ENCODE measurements at places on chromosomes 16 and 17.
A peak's percentile ranks its signal among the peaks of the same experiment; 100 is the strongest.

GRCh38 chr17:82832411-82832810, 7.4 kb downstream of the ZNF750 start:
- no peak for DNase-seq

DNA sequence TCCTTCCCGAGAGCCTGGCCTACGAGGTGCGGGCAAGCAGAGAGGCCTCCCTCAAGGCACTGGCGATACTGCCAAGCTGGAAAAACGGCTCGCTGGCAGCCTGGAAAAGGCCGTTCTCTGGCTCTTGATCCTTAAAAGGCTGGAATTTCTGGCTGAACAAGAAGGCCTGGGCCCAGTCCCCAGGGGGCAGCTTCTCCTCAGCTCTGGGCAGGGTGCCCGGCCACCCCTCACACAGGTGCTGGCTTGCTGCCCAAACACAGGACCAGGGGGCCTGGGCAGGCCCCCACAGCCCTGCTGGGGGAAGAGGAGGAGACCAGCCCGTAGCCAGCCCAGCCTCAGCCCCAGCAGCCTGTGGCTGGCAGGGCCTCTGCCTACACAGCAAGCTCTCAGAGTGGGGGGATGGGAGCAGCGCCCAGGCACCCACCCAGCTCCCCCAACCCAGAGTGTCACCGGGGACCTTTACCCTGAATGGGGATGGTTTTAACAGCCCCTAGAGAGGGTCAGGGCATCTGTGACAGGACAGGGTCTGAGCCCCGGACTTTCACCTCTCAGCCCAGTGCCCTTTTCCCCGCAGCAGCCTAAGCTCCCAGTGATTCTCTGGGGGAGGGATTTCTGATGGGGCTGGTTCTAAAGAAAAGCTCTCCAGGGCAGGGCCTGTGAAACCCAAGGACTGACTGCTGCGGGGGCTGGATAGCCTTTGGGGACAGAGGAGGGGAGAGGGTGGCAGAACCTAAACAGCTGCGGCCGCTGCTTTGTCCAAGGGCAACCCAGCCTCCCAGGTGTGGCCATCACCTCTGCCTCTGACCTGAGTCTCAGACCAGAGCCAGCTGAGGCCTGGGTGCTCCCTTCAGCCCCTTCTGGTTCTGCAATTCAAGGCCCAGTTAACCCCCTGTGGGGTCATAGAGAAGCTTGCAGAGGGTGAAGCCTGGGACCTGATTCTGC, 38.6 kb upstream of the TOB1 start:
- peak; percentile 92 for DNase-seq

GRCh38 chr16:71882505-71883167, 1.3 kb downstream of the ZNF821 start:
- DNase-seq: peak; percentile 48

- DNase-seq: no peak
These were observed 24.7 kb downstream of the DNAJC7 start for GRCh38 chr17:41992576-41992975.

GRCh38 chr17:36610474-36610873, 9.1 kb downstream of the MRM1 start:
- DNase-seq: no peak

- no peak for DNase-seq
These were observed 6.4 kb downstream of the CACNA1G start for GRCh38 chr17:50566886-50567285.

GRCh38 chr16:82061861-82062525, 26.9 kb downstream of the HSD17B2 start:
- no peak for DNase-seq

DNA sequence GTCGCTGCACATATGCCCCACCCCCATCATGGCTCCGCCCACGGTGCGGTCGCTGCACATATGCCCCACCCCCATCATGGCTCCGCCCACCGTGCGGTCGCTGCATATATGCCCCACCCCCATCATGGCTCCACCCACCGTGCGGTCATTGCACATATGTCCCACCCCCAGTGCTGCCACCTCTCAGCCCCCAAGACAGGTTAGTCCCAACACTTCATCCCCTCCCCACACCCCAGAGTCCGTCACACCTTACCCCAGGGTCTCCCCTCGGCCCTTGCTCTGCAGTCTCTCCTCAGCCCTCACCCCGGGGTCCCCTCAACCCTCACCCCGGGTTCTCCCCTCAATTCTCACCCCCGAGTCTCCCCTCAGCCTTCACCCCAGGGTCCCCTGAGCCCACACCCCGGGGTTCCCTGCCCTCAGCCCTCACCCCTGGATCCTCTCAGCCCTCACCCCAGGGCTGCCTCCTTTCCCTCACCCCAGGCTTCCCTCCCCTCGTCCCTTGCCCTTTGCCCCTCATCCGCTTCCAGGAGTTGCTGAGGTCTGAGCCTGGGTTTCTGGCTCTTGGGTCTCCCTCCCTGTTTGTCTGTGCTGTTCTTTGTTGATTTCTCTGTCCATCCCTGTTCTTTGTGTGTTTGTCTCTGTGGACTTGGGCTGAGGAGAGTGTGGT, 25.6 kb downstream of the TPSG1 start:
- no peak for DNase-seq

- DNase-seq: peak; percentile 7
These were observed 18.6 kb downstream of the HSBP1 start for GRCh38 chr16:83826146-83826913.

DNA sequence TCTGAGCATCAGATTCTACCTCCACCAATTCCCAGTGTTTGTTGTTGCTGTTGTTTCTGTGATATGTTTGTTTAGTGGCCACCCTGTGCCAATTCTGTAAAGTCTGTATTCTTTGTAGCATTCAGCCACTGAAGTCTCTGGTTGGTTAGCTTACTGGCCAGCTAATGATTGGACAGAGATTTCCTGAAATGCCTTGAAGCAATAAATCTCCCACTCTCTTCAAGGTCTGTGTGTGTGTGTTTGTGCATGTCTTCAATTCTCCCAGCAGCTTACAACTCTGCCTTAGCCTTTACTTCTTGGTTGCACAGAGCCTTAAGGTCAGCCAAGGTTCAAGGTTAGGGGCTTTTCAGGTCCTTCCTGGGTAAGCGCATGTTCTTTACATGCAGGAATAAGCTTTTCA, 38.2 kb downstream of the PRPSAP2 start:
- DNase-seq: no peak

- DNase-seq: no peak
These were observed at the start of gene SEC14L1 for GRCh38 chr17:77140878-77141767. TSS of gene SEC14L1 (plus strand) at chr17:77140969. CDS start at chr17:77143597, 2,628 bp downstream.

DNA sequence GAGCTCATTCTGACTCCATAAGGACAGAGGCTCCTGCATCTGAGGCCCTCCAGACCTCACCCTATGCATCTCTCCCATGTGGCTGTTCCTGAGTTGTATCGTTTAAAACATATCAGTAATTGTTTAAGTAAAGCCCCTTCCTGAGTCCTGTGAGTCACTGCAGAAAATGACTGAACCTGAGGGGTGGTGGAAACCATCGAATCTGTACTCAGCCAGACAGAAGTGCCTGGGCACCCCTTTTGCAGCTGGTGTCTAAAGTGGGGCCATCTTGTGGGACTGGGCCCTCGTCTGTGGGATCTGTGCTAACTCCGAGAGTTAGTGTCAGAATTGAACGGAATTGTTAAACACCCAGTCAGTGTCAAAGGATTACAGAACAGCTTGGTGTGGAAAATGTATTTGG, 25.4 kb downstream of the CMTM3 start:
- no peak for DNase-seq

GRCh38 chr16:19704321-19705145, 13.5 kb downstream of the KNOP1 start:
- DNase-seq: no peak

DNA sequence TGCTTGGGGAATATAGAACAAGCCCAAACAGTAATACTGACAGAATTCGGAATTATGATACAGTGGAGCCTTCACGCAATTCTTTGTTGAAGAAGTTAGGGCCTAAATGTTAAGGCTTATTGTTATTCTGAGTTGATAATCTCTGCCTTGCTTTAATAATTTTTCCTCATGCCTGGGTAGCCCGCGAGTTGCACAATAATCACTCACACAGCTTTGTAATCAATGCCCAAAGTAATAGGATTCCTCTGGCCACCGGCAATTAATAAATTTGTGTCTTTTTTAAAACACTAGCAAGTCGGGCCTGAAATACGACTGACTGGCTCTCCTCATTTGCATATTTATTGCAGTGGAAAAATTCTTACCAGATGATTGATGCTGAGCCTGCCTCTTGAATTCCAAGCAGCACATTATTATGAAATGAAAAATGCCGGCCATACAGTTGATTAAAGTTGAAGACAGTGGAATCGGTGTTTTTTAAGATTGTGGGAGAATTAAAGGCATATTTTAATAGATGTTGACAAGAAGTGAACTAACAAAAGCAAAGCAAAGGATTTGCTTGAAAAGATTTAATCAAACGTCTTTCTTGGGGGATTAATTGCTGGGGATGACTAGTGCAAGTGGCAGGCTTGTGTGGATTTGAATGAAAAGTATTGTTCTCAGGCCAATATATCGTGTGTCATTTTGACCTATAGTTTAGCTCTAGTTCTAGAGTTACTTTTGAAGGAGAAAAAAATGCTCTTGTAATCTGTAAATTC, 30.2 kb downstream of the AATF start:
- no peak for DNase-seq

DNA sequence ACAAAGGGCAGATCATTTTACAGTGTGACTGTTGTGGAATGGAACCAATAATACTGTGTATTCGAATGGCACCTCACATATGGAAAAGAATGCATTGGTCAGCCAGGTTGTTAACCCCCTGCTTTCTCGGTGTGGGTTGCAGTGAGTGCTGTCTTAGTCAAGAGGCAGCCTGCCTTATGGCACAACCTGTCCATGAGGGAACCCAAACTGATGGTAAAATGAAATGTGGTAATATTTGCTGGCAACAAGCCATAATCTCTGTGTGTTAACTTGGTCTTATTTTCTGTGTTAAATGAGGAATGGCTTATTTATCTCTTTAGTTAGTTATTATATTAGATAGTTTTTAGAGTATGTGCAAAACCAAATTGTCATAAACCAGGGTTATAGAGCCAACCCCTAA, 81.6 kb downstream of the TMC6 start:
- DNase-seq: no peak

DNA sequence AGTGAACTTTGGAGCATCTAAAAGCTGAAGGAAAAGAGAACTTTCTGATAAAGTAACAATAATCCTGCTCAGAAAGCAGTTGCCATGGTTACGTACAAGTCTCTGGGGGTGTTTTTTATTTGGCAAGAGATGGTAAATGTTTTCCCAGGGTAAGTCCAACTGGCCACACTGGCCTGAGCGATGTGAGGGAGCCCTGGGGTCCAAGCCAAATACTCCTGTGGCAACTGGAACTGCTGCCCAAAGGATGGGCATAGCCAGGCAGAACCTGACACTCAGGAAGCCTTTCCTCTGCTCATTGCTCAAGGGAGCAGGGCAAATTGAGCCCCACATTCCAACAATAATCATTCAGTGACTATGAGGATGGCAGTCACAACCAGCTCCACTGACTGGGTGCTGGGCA, 26.8 kb upstream of the WSCD1 start:
- DNase-seq: no peak

DNA sequence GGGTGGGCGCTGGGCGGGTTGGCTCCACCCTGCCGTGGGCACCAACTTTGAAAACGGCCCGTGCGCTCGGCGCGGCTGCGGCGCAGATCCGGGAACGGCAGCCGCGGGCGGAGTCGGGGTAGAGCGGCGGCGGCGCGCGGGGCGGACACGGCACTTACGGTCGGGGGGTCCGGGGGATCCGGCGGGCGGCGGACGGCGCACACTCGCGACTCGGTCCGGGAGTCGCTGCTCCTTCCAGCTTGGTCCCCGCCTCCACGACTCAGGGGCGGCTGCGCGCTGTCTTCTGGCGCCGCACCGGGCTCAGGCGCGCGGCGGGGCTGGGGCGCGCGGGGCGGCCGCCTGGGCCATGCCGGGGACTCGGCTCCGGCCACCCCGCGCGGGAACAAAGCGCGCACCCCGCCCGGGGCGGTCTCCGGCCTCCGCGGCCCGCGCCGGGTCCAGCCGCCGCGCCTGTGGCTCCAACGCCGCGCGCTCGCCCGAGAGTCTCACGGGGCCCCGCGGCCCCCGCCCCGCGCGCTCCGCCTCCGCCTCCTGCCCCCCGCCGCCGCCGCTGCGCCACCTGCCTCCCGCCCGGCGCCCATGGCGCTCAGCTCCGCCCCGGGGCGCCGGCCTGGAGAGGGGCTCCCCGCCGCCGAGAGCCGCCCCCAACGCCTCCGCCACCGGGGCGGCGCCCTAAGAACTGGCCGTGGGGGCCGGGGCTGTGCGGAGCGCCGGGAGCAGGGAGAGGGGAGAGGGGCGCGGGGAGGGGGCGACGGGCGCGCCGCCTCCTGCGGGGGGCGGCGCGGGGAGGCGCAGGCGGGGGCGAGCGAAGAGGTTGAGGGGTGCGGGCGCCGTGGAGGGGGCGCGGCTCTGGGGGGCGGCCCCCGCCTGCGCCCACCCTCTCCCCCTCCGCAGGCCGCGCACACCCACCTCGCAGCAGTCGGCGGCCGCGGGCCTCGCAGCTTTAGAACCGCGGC, 35.9 kb downstream of the CBFA2T3 start:
- no peak for DNase-seq

- peak; percentile 44 for DNase-seq
These were observed 13.8 kb downstream of the CORO7 start for GRCh38 chr16:4402439-4403132.

DNA sequence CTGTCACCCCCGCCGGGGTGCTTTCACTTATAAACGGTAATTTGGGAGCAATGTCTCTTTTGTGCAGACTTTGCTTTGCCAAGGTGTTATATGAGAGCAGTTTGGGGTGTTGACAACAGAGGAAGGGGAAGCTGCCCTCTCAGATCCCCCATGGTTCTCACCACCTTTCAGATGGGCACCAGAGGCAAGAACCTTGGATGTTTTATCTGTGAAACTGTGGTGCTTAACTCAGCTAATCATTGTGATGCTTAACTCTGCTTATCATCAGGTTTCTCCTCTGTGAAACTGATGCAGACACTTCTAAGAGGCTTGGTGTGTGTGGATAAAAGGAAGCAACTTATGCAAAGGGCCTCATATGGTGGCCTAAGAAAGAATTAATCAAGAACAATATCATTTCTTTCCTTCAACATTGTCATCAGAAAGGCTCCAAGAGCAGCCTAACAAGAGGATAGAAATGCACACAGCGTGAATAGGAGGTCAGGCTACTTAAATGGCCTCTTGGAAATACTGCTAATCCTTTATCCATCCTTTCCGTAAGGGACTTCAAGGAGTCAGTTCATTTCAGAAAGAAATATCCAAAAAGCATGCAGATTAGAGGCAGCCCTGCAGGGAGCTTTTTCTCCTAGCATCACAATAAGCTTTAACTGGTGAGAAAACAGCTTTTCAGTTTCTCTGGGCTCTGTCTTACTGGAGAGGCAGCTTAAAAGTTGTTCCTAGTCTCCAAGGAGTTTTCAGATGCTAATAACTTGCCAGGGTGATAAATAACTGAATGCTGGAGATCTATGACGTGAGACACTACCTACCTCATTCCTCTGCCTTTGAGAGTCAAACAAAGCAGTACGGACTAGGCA, 55.1 kb upstream of the CLEC3A start:
- DNase-seq: no peak

GRCh38 chr16:15457958-15458357, 23.6 kb downstream of the BMERB1 start:
- no peak for DNase-seq

GRCh38 chr16:72060405-72060804, 2.6 kb upstream of the HPR start:
- DNase-seq: no peak

GRCh38 chr16:81541314-81541713, 96.7 kb downstream of the CMIP start:
- DNase-seq: no peak

Data from NCI-H1105 (cell line).